Stimulated activated CD4-positive, alpha-beta T cell treated with anti-CD3 and anti-CD28 coated beads, Interleukin-2, amount 100 ng/mL, for 24 hours (primary cell): ENCODE measurements at places on chromosomes 2 and 18.

DNA sequence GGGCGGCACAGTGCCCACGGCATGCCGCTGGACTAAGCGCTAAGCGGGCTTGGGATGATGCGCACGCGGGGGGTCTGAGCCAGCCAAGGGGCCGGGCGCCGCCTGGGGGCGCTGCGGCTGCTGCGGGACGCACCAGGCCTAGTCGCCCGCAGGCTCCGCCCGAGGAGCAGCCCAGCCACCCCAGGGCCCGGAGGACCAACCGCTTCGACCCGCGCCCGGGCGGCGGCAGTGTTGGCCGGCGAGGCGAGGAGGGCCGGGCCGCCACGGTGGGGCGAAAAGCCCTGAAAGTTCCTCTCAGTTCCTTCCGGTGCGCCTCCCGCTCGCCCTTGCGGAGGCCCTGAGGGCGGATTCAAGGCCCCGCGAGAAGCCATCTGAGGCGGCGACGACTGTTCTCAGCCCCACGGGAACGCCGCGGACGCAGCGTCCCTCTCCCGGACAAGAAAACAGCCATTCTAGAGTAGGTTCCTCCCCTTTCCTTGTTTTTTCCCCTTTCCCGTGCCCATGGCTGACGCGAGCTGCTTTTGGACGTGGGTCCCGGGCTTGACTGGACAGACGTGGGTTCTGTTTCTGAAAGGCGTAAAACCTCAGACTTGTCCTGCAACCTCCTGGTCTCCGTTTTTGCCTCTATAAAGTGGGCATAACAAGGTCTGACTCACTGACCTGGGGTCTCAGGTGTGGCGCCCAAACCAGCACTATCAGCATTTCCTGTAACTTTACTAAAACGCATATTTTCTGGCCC, at the start of gene ANKAR:
TSS of gene ANKAR (plus strand) at position 297 of the 739 bp plus-strand sequence. CDS start 1,821 bp downstream, outside the sequence.
- peak; percentile 84 for DNase-seq

DNA sequence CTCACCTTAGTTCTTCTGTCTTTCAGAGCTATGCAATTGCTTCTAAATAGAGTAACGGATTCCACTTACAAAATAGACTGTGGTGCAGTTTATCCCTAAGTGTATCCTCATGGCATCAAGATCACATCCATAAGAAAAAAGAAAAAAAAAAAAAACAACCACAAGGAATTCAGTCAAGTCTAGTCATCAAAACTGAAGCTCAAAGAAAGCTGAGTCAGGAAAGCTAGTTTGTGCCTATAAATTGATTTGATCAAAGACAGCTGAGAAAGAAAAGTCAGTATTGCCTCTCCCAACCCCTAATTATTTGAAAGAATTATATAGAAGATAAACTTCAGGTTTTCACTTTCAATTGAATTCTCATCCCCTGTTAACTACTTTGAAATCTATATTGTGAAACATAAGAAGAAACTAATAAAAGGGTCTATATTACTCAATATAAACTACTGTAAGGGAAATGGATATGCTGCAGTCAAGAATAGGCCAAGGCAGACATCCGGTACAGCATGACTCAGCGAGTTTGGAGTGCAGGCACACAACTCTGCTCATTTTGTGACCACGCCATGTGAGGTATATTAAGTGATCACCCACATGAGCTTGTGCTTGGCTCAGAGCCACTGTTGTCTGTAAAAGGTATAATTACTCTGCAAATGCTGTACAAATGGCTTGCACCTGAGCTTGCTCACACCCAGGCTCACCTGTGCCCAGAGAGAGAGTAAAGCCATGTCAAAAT, 568.1 kb upstream of the CRIM1 start:
- DNase-seq: no peak

DNA sequence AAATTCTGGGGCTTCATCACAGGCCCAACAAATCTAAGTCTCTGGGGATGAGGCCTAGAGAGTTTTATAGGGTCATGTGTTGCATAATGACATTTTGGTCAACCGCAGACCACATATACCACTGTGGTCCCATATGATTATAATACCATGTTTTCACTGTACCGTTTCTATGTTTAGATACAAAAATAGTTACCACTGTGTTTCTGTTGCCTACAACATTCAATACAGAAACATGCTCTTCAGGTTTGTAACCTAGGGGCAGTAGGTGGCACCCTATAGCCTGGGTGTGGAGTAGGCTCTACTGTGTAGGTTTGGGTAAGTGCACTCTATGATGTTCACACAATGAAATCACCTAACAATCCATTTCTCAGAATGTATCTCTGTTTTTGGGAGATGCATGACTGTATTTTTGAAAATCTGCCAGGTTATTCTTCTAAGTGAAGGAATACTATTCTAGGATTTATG, 485.2 kb downstream of the PTPRM start:
- no peak for DNase-seq

- DNase-seq: no peak
Observed at GRCh38 chr2:63572001-63572400, 16.3 kb downstream of the WDPCP start.

GRCh38 chr2:74390606-74391005, 10.5 kb upstream of the DCTN1 start:
- no peak for DNase-seq

GRCh38 chr2:45923701-45924100, 272.2 kb downstream of the PRKCE start:
- DNase-seq: no peak

DNA sequence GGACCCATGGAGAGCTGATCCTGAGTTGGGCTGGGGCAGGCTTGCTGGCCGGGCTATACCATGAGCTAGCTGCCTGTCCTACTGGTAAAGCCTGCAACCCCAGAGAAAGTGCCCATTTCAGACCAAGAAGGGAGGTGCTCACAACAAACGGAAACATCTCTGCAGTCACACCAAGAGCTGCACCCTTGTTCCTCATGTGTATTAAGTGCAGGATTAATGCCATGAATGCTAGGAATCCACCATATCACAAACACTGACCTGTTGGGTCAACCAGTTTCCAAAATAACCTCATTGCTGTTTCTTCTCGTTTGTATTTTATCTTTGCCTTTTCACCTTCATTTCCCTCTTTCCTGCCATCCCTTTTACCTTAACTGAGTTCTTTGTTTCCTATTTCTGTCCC, 69.9 kb downstream of the AFF3 start:
- DNase-seq: no peak

- no peak for DNase-seq
Observed at GRCh38 chr2:45768208-45768607, 116.7 kb downstream of the PRKCE start.

DNA sequence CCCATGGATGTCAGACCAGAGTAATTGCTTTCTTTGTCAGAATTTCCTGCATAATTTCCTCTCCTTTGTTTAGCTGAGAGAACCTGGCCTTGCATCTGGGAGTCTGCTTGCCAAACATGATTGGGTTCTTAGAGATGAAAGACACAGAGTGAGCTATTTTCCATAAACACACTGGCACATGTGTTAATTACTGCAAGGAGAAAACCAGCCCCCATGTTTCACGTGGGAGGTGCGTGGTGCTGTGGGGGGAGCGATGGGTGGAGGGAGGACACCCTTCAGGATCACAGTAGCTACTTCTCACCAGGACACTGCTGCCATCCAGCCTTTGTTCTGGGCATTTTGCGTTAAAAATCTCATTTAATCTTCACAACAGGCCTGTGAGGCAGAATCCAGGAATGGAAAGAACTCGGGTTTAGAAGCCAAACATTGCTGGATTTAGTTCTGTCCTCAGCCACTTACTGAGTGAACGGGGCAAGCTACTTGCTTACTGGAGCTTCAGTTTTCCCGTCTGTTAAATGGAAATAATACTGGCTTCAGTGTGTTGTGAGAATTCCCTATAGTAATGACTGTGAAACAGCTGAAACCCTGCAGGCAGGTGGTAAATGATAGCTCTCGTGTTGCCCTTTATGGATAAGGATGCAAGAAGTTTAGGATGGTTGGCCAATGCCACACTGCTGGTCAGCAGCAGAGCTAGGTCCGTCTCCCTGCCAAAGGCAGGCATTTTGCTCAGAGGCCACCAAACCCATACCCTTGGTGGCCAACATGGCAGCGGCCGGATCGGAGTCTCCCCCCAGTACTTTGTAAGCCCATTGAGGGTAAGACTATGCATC, 100.1 kb upstream of the ASAP2 start:
- no peak for DNase-seq

- no peak for DNase-seq
Observed at GRCh38 chr18:79629606-79630005, 50.0 kb upstream of the CTDP1 start.

DNA sequence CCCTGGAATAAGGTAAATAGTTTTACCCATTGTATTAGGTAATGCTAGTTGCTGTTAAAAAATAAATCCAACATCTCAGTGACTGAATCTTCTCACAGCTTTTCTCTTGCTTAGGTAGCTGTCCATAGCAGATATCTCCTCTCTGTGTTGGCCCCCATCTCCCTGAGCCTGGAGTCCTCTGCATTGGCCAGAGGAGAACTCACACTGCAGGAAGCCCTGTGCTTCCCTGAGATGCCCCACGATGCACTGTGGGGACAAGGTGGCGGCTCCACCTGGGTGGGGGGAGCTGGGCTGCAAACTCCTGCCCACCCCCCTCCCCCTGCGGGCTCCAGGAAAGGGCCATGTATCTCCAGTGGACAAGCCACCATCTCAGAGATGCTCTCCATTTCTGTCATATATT, 80.4 kb upstream of the SALL3 start:
- no peak for DNase-seq

GRCh38 chr2:227655454-227655853, 11.2 kb upstream of the SCYGR5 start:
- no peak for DNase-seq

DNA sequence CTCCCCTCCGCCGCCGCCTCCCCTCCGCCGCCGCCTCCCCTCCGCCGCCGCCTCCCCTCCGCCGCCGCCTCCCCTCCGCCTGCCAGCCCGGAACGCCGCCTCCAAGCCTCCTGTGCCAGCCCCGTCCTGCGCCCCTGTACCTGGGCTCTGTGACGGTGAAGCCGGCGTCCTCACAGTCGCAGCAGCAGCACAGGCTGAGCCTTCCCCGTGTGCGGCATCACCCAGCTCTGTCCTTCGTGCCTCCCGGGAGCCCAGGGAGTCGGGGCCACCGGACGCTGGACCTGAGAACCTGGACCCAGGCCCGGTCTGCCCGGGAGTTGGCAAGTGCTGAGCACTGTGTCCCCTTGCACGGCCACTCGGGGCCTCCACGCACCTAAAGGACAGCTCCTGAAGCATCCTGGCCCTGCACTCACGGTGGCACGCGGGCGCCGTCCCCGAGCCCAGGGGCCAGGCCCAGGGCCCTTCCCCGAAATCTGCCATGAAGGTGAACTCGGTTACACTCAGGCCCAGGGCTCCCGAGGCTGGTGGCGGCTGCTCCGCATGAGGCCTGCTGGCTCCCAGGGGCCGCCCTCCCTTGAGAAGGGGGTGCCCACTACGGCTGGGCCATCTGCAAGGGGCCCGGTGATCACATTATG, 32.9 kb downstream of the RTP5 start:
- DNase-seq: no peak

DNA sequence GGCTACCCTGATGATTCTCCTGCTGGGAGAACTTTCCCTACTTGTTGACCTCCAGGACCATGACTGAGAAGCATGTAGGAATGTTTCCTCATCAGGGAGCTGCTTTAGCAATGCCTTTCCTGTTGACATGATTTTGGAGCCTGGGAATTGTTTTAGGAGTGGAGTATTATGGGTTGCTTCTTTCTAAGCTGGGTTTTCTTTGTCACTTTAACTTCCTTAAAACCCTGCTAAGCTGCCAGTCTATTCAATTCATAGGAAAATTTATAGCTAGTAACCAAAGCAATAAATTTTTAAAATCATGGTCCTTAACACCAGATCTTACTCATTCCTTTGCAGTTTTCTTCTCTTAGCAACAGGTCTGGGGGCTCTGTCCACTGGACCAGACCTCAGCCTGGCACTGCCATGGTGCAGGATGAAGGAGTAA, 125.6 kb upstream of the TACR1 start:
- DNase-seq: no peak

- no peak for DNase-seq
Observed at GRCh38 chr18:69380324-69380723, 20.4 kb upstream of the DOK6 start.

DNA sequence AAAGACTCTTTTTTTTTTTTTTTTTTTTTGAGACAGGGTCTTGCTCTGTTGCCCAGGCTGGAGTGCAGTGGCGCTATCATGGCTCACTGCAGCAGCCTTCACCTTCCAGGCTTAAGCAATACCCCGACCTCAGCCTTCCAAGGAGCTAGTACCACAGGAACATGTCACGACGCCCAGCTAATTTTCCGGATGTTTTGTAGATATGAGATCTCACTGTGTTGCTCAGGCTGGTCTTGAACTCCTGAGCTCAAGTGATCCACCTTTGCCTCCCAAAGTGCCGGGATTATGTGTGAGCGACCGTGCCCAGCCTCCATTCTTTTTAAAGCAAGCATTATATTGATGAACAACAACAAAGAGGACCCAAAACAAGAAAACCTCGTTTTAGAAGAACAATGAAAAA, 307.1 kb upstream of the ID2 start:
- no peak for DNase-seq

DNA sequence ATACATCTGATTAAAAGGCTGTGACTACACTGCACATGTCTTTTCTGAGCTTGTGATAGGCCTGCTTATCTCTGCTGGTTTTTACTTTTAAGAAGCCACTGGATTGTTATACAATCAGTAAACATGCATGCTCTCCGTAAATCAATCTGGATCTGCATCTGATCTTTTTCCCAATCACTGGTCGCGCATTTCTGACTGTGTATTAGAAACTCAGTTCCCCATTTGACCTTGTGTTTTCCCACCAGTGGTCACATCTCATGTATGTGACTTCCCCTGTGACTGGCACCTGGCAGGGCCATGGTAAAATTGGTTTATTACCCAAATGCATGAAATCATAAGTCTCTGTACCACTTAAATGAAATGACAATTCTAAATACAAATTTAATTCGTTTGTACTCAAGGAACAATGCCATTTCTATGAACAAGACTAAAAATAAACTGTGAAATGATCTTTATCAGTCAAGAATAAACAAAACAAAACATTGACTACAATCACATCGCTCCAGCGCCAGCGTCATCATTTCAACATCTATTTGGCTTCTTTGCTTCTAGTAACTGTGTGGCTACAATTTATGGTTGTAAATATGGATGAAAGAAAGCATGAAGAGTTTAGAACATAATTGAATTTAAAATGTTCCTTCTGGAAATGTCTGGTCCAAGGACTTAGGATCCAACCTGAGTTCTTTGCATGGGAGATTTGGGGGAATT, 396.6 kb upstream of the TRIB2 start:
- DNase-seq: no peak

- no peak for DNase-seq
Observed at GRCh38 chr2:153819501-153819900, 52.2 kb upstream of the GALNT13 start.

GRCh38 chr2:52931660-52932059, 835.9 kb upstream of the CHAC2 start:
- DNase-seq: no peak

DNA sequence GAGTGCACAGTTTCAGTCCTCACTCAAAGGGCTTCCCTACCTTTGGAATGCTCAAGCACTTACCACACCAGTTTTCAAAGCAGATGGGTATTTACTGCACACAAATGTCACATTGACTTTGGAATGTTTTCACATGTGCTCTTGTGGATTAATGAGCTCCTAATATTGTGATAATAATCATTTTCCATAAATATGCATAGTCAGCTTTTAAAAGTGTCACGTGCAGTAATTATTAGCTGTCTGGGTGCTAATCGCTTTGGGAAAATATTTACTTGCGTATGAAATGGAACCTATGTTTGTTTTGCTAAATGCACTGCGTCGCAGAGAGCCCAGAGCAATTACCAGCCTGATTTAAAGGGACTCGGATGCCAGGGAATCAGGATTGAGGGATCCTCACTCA, 229.3 kb downstream of the SMAD2 start:
- no peak for DNase-seq

- no peak for DNase-seq
Observed at GRCh38 chr2:177289824-177290628, 25.5 kb upstream of the NFE2L2 start.
